ENCODE measurements at places on chromosomes 7 and 10. TPM values are rescaled to one million over a fixed set of nuclear protein-coding genes. Genes with fewer than 3 reads are reported as not detected.

DNA sequence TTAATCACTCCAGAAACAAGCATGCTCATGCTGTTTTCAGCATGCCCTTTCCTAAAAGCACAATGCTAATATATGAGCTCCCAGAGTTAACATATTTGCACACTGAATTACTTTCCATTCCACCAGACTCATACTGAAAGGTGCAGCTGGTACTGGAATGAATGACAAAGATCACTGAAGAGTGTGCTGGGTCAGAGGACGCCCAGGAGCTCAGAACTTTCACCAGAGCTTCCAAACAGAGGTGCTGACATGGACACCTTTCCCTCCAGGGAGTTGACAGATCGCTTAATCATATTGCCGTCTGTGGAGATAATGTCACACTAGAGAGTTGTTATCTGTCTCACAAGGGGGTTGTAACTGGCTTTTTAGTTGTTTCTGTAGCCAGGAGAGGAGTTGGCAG is 292.9 kb downstream of the LHFPL3 start:
- no peaks in the 10 kb centered on the region for H3K27me3 ChIP-seq
- no peak overlapping the region for H3K4me3 ChIP-seq
- no peak for DNase-seq
- no peak overlapping the region for H3K27ac ChIP-seq
- H3K4me1 ChIP-seq = no peaks in the 10 kb centered on the region

DNA sequence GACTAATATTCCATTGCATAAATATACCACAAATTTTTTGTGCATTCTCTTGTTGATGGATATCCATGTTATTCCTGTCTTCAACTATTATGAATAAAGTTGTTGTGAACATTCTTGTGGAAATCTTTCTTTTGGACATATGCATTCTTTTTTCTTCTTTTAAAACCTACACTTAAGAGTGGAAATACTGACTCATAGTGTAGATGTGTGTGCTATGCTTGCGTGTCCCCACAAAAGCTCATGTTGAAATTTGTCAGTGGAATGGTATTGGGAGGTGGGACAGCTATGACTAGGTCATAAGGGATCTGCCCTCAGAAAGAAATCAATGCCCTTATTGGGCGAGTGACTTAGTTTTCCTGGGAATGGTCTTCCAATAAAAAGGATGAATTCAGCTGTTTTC is 203.6 kb upstream of the PRSS58 start:
- no peaks in the 10 kb centered on the region for H3K27me3 ChIP-seq
- H3K4me1 ChIP-seq = peaks cover 23% of the 10 kb centered on the region
- no peak overlapping the region for H3K27ac ChIP-seq
- no peak for DNase-seq

DNA sequence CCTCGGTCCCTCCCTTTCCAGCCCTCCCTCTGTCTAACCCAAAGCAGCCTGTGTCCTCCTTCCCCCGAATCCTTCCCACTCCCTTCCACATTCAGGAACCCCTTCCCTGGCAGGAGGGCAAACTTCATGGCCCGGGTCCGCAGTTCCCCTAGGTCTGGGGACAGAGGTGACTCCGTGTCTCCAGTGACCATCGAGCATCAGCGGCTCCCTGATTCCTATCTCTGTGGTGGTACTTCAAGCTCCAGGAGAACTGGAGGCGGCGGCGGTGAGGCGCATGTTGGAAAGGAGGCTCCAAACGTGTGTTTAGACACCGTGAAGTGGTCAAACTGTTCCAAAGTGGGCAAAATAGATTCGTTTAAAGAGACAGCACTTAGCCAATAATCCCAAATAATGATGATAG is 148.1 kb downstream of the PAXIP1 start:
- peaks cover 9% of the 10 kb centered on the region for H3K27me3 ChIP-seq
- no peak overlapping the region for H3K27ac ChIP-seq
- no peak overlapping the region for H3K4me3 ChIP-seq

DNA sequence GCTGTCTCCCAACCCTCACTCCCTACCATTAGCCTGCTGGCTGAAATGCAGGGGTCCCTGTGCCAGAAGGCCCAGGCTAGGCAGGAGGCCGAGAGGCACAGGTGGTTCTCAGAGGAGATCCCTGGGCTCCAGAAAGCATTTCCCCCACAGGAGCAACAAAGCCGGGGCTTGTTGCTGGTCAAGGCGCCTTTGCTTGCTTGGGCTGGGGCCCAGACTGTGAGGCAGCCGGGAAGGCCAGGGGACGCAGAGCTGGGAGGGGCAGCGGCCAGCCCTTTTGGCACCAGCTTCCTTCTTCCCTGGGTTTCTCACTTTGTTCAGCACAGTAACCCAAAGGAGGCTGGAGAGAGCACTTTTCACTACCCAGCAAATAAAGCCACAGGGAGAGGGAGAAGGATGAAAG is 48.6 kb downstream of the FBXW4 start:
- no peak overlapping the region for H3K27ac ChIP-seq
- H3K4me1 ChIP-seq = peaks cover 26% of the 10 kb centered on the region
- no peak overlapping the region for H3K4me3 ChIP-seq
- H3K27me3 ChIP-seq = no peaks in the 10 kb centered on the region
- H3K36me3 ChIP-seq = peaks cover 9% of the 10 kb centered on the region

GRCh38 chr7:135186841-135187253 is 16.3 kb upstream of the CYREN start:
- peaks cover 6% of the 10 kb centered on the region for H3K4me1 ChIP-seq
- no peak for DNase-seq
- H3K4me3 ChIP-seq = no peak overlapping the region
- peaks cover 16% of the 10 kb centered on the region for H3K36me3 ChIP-seq
- no peak overlapping the region for H3K27ac ChIP-seq
- no peaks in the 10 kb centered on the region for H3K27me3 ChIP-seq

SNCG gene
- total RNA-seq = not detected

DNA sequence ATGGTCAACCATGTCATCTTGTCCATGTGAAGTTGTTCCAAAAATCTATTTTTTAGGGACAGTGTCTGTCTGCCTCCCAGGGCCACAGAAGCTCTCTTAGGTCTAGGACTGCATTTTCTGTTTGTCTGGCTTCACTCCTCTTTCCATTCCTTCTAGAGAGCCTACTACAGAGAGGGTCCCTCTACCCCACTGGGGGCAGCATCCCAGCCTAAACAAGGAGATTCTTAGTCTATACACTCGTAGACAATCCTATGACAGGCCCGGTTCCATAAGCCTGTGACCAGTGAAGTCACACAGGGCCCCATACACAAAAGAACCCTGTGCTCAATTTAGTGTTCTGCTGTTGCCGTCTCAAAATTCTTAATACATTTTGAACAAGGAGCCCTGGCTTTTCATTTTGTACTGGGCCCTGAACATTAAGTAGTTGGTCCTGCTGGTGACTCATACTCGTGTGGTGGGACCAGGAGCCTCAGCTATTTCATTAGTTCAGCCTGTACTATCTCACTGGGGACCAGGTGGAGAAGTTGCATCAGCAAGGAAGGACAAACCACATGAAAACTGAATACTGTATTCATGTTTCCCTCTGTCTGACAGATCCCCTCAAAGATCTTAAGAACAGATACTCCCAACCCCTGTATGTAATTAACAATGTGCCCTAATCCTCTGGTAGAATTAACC is 23.5 kb upstream of the FAM180A start:
- H3K27ac ChIP-seq = no peak overlapping the region
- H3K4me3 ChIP-seq = peak overlapping the region; percentile 33
- no peak for DNase-seq
- H3K4me1 ChIP-seq = no peaks in the 10 kb centered on the region
- peaks cover 3% of the 10 kb centered on the region for H3K36me3 ChIP-seq

- peaks cover 39% of the 10 kb centered on the region for H3K4me1 ChIP-seq
- DNase-seq = peak; percentile 88
- no peaks in the 10 kb centered on the region for H3K36me3 ChIP-seq
- peak overlapping the region; percentile 68 for H3K4me3 ChIP-seq
These were observed 45.2 kb upstream of the TMEM213 start for GRCh38 chr7:138752518-138753149.

GRCh38 chr10:129020651-129021330 is 446.2 kb upstream of the MGMT start:
- no peak for DNase-seq
- no peak overlapping the region for H3K4me3 ChIP-seq
- peaks cover 6% of the 10 kb centered on the region for H3K27me3 ChIP-seq
- H3K27ac ChIP-seq = no peak overlapping the region

DNA sequence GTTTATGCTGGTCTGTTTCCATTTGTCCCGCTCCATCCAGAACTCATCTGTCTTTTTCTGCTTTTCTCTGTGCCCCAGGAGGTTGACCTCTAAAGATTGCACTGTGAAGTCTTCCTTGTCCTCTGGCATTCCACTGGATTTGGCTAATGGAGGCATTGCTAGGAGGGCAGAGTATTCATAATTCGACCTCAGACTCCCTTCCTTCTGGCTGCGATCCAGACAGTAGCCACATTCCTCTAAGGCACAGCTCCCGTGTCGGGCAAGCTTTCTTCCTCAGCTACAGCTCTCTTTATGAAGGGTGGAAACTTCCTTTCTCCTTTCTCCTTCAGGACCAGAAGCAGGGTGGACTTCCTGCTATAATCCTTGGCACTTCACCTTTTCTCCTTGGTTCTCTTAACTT is 175.9 kb downstream of the BAMBI start:
- DNase-seq = no peak
- no peak overlapping the region for H3K27ac ChIP-seq
- no peaks in the 10 kb centered on the region for H3K4me1 ChIP-seq

PNLIPRP1 gene
- not detected for total RNA-seq

CCDC7 gene
- 73.0 TPM for total RNA-seq

DNA sequence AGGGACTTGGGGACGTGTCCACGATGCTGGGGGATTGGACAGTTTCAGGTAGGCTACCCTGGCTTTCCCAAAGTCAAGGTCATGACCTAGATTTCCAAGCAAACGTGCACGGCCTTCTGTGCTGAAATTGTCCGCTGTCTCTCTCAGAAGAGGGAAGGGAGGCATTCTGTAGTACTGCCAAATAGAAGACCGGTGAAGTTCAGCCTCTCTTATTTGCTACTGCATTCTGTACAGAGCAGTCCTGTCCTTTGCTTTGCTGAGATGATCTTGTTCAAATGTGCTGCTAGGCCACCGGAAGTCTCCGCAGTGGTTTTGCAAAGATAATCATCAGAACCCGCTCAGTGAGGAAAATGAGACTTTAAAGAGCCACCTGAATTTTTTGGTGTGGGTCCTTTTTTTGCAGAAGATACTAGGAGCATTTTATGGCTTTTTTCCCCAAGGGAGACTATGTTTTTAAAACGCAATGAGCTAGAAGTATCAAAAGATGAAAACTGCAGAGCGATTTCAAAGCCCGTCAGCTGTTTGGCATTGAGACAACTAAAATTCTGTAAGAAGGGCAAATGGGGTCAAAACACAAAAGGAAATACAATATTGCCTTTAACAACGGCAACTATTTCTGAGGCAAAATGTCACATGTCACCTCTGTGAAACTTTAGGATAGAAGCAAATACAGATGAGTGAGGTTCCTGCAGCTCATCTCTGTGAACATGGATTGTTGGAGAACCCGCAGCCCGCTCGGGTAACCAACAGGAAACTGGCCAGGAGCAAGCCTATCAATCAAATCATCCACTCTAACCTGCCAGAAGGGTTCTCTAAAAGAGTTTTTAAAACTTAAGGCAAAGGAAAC is 1.3 kb upstream of the NMT2 start:
- H3K36me3 ChIP-seq = no peaks in the 10 kb centered on the region
- DNase-seq = peak; percentile 33

WEE2 gene
- total RNA-seq = not detected

- no peaks in the 10 kb centered on the region for H3K36me3 ChIP-seq
- H3K27ac ChIP-seq = no peak overlapping the region
- no peak for DNase-seq
- H3K4me1 ChIP-seq = no peaks in the 10 kb centered on the region
- no peak overlapping the region for H3K4me3 ChIP-seq
These were observed 280.2 kb downstream of the TCERG1L start for GRCh38 chr10:131031346-131031745.

DNA sequence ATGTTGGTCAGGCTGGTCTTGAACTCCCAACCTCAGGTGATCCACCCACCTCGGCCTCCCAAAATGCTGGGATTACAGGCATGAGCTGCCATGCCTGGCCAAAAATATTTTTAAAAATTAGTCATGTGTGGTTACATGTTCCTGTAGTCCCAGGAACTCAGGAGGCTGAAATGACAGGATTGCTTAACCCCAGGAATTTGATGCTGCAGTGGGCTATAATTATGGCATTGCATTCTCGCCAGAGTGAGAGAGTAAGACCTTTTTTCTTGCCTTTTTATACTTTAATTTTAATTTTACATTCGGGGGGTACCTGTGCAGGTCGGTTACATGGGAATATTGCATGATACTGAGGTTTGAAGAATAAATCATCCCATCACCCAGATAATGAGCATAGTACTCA is 86.6 kb upstream of the ZNF92 start:
- no peak overlapping the region for H3K4me3 ChIP-seq
- no peak overlapping the region for H3K27ac ChIP-seq
- no peaks in the 10 kb centered on the region for H3K36me3 ChIP-seq

GRCh38 chr7:157177333-157177982 is 38.7 kb downstream of the UBE3C start:
- H3K4me3 ChIP-seq = no peak overlapping the region
- no peak for DNase-seq
- H3K27me3 ChIP-seq = no peaks in the 10 kb centered on the region

- H3K4me1 ChIP-seq = peaks cover 24% of the 10 kb centered on the region
- H3K4me3 ChIP-seq = peak overlapping the region; percentile 91
- peaks cover 13% of the 10 kb centered on the region for H3K36me3 ChIP-seq
These were observed 3.4 kb downstream of the TCF7L2 start for GRCh38 chr10:112953174-112954159.

- H3K36me3 ChIP-seq = no peaks in the 10 kb centered on the region
- DNase-seq = no peak
- H3K27me3 ChIP-seq = no peaks in the 10 kb centered on the region
- no peaks in the 10 kb centered on the region for H3K4me1 ChIP-seq
These were observed 318.5 kb downstream of the DOCK4 start for GRCh38 chr7:111887734-111888133.

- no peak overlapping the region for H3K4me3 ChIP-seq
- H3K27ac ChIP-seq = no peak overlapping the region
- no peak for DNase-seq
- peaks cover 3% of the 10 kb centered on the region for H3K4me1 ChIP-seq
These were observed 54.9 kb upstream of the SDK1 start for GRCh38 chr7:3246127-3246526.

DNA sequence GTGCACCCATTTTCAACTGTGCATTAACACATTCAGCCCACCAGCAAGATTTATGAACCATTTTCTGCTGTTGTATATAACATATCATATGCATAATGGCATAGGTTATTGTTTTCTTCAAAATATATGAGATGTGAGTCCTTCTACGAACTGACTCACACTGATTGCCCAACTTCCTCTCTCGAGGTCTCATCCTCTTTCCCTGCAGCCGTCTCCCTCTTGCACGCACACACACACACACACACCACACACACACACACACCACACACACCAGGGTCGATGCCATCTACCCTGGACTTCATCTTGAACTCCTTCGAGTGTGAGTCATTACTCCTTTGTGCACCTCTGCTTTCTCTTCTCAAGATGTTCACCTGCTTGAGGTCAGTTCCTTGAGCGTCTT is 36.7 kb downstream of the EGFR start:
- no peak overlapping the region for H3K27ac ChIP-seq
- H3K27me3 ChIP-seq = peaks cover 42% of the 10 kb centered on the region
- no peaks in the 10 kb centered on the region for H3K36me3 ChIP-seq
- no peak for DNase-seq

ATOH7 gene
- total RNA-seq = not detected
